NCI-H2081 treated with DMSO at 0.1 percent for 48 hours (cell line): ENCODE measurements at places on chromosomes 16 and 17.

GRCh38 chr17:45640141-45640850, 143.8 kb upstream of the CRHR1 start:
- DNase-seq: no peak

DNA sequence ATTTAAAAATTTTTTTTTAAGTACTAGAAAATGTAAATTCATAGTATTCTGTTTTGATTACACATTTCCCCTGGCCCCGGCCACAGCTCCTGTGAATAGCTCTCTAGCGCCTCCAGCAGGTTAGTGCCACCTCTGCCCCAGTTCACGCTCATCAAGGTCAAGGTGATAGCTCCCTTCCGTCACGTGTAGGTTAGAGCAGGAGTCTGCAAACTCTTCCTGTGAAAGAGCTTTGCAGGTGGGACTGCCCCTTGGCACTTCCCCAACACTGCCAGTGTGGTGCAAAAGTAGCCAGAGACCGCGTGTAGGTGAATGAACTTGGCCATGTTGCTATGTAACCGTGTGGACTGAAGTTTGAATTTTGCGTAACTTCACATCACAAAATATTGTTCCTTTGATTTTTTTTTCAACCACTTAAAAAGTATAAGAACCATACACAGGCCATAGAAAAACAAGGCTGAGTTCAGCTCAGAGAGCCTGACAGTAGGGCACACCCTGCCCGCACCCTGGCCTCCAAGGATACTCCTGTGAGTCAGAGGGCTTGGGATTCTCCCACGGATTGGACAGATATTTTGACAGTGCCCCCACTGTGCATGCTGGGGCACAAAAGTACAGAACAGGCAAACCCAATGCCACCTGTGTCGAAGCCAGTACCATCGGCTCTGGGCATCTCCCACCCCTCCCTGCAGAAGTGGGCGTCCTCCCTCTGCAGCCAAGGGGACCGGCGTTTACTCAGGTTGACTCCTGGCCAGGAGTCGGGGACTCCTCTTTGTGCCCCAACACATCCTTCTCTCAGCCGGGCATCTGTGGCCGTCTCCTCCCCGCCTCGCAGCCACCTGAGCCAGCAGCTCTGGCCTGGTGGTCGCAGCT, 92.0 kb upstream of the CHMP6 start:
- DNase-seq: no peak

DNA sequence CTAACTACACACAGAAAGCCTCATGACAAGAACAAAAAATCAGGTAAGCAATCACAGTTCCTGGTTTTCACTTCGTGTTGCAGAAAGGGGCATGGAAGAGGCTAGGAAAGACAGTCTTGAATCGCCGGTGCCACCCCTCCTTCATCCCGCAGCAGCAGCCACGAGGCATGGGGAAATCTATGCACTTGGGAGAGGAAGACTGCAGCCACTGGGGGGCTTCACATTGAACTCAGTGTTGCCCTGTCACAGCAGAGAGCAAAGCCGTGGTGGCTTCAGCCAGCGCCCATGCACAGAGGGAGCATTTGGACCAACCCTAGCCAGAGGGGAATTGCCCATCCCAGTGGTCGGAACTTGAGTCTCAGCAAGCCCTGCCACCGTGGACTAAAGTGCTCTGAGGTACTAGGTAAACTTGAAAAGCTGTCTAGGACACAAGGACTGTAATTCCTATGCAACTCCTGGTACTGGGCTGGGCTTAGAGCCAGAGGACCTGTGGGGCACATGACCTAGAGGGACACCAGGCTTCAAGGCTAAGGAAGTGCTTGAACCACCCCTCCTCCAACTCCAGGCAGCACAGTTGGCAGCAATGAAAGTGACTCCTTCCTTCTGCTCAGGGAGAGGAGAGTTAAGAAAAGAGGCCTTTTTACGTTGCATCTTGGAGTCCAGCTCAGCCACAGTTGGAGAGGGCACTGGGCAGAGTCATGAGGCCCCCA, 35.2 kb upstream of the ATP2C2 start:
- DNase-seq: no peak

DNA sequence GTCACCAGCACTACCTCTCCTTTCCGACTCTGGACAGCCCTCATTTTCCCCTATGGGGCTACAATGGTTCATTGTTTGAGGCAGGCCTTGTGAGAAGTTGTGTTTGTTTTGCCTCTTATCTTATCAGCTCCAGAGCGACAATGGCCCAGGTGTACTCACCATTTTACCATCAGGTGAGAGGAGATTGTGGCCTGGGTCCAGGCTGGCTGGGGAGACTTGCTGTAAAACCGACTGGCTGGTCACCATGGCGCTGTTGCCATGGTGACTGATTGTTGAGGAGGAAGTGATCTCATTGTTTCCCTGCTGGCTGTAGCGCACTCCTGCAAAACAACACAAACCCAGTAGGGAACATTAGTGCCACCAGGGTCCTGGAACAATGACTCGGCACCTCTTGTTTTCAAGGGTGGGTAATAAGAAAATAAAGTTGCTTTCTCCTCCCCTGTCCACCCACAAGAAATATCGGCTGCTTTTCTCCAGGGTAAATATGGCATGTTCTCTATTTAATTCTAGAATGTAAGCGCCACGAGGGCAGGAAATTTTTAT, 34.4 kb downstream of the HNF1B start:
- DNase-seq: peak; percentile 54

DNA sequence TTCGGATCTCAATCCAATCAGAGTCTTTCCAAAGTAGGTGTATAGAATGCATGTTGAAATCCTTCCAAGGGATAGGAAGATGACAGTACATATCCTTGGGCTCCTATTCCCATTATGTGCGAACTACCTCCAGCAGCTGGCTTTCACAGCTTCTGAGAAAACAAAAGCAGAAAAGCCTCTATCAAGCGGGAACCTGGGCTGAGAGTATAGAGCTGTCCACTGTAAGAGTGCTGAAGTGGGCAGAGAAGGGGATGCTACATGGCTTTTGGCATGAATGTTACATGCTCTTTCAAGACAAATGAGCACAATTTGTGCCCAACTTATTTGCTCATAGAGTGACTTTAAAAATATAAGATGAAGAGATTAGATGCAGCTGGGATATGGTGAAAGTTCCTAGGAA, 993.5 kb downstream of the CDH8 start:
- no peak for DNase-seq

DNA sequence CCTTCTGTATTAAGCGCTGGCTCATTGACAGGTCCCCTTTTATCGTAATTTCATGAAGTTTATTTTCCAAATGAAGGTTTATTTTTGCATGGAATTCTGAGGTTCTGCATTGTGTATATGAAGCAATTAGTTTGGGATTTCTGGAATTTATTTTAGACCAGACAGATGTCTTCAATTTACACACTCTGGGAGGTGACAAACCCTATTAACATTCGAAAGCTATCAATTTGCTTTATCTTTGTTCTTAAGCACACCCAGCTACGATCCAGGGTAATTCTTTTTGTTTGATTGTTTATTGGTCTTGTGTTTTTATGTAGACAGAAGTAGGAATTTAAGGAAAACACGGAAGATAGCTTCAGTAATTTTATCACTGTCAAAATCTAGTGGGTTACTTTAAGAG, 264.6 kb downstream of the HS3ST3A1 start:
- DNase-seq: no peak

DNA sequence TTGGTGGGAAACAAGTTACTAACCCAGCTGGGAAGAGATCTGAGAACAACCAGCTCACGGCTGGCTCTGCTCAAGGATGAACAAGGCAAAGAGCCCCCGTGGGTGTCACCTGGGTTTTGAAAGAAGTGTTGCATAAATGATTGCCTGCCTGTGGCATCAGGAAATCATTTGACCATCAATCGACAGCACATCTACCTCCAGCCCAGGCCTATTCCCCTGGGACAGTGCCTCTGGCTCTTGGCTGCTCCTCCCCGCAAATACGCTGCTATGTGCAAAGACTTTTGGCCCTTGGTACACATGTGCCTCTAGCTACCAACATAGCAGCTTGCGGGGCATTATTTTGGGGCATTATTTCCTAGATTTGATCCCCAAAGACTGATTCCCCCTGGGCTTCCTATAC, 39.4 kb upstream of the SMPD3 start:
- no peak for DNase-seq

GRCh38 chr17:37661400-37662014, 18.3 kb upstream of the DDX52 start:
- no peak for DNase-seq

DNA sequence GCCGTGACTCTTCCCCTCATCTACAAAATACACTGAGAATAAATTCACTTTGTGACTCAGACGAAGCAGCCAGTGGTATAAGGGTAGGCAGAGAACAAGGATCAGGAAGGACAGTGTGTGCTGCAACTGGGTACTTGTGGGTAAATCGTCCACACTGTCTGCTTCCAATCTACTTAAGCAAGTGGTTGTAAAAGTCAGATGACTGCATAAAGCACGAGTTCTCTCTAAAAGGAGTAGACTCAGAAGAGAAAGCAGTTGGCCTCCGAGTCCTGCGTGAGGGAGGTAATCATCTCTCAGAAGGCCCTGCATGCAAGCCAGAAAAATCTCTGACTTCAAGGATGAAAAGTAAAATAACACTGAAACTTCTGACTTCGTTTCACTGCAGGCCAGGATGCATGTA, 43.1 kb downstream of the ANKFY1 start:
- no peak for DNase-seq

- no peak for DNase-seq
Observed at GRCh38 chr17:63181856-63182255, 215.8 kb downstream of the TANC2 start.

DNA sequence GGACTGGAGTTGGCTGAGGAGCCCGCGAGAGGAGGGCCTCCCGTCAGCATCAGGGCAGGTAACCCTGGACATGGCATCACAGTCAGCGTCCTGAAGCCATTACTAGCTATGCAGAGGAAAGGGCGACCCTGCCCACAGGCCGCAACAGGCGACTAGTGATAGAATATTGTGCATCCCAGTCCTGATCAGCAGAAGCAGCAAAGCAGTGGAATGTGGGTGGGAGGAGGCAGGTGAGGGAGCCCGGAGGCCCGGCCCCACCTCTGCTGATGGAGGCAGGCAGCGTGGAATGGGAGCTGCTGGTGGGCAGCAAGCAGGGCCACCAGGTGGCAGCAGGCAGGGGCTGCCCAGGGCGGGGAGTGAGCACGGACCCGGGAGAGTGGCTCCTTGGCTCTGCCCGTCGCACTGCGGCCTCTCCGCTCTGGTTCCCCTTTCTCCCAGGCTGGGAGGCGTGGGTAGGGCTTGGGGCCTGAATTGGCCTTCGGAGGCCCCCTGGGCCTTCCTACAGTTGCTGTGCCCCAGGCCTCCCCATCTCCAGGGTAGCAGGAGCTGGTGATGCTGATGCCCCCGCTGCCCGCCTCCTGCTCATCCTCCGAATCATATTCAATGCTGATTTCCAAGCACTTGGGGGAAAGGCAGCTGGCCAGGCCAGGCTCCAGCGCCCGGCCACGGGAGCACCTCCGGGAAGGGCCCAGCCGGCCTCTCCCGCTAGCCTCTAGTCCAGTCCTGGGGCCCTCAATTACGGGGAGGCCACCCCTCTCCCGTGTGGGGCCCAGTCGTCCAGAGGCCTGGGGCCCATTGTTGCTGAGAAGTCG, 20.2 kb downstream of the TSPOAP1 start:
- no peak for DNase-seq

- no peak for DNase-seq
Observed at GRCh38 chr16:49930841-49931240, 74.9 kb upstream of the ZNF423 start.

- DNase-seq: no peak
Observed at GRCh38 chr16:89349947-89350633, 132.6 kb downstream of the ZNF778 start.

GRCh38 chr17:59899099-59899498, 6.2 kb downstream of the RPS6KB1 start:
- no peak for DNase-seq

- DNase-seq: no peak
Observed at GRCh38 chr17:12664894-12665262, 812 bp upstream of the MYOCD start.

GRCh38 chr16:57501492-57501891, 15.2 kb upstream of the DOK4 start:
- no peak for DNase-seq

- no peak for DNase-seq
Observed at GRCh38 chr16:17296431-17296830, 174.3 kb downstream of the XYLT1 start.

DNA sequence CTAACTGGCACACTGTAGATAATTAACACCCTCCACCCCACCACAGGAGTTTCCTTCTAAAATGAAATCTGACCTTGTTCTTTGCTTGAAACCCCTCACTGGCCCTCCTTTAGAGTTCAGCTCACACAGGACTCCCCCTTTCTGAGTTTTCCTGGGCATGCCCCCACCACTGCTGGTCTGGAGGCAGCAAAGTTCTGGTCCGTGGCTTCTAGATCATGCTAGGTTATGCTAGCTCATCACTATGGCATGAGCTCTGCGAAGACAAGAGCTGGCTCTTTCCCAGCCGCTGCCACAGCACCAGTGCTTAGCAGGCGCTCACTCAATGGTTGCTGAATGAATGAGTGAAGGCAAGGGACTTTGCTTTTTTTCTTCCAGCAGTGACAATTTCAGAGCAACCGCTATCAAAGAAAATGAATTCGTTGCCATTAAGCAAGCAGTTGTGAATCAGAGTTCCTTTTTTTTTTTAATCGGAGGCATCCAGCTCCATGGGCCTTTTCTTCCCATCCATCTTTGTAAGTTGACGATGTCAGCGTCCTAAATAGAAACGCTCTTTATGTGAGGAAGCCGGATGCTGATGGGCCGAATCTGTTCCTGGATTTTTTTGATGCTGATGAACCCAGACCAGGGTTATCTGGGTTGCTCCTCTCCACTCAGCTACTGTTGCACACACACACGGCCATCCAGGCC, 80.8 kb upstream of the NOL11 start:
- DNase-seq: no peak

- no peak for DNase-seq
Observed at GRCh38 chr17:20954794-20955193, 88.0 kb downstream of the USP22 start.

DNA sequence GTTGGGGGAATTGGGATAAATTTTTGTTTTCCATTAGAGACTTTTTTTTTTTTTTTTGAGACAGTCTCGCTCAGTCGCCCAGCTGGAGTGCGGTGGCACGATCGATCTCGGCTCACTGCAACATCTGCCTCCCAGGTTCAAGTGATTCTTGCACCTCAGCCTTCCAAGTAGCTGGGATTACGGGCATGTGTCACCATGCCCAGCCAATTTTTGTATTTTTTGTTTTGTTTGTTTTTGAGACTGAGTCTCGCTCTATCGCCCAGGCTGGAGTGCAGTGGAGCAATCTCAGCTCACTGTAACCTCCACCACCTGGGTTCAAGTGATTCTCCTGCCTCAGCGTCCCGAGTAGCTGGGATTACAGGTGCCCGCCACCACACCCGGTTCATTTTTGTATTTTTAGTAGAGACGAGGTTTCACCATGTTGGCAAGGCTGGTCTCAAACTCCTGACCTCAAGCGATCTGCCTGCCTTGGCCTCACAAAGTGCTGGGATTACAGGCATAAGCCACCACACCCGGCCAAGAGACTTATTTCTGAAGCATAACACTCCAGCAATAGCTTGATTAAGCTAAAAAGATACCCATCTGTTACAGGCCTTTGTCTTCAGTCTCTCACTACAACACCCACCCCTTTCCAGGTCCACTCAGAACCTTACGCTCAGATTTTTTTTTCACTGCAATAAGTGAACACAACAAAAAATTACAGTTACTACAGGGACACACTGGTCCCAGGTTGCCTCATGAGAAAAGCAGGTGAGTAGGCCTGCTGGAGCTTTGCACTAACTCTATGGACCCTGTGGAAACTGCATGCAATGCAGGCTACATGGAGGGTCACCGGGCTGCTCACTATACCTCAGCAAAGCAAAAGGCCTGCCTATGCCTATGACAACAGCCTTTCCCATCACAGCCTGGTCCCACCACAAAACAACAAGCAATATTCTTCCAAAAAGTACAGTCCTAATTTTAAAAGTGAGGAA, 34.6 kb downstream of the KANSL1 start:
- no peak for DNase-seq
